ENCODE measurements at places on chromosomes 1 and 21.

DNA sequence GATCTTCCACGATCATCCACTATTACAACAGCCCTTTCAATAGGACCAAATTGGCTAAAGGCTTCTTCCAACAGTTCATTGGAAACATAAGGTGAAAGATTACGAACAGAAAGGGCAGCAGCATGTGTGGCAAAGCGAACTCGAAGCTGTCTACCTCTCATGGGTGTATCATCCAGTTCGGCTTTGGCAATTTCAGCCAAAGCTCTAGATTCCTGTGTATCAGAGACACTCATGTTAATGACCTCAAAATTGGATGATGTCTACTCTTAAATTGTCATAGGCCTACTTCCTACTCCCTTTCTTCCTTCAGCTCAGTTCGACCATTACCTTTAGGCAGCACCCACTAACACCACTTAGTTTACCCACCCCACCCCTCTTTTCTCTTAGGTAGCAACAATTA lies 2.2 kb downstream of the SFPQ start:
- no peak for DNase-seq

DNA sequence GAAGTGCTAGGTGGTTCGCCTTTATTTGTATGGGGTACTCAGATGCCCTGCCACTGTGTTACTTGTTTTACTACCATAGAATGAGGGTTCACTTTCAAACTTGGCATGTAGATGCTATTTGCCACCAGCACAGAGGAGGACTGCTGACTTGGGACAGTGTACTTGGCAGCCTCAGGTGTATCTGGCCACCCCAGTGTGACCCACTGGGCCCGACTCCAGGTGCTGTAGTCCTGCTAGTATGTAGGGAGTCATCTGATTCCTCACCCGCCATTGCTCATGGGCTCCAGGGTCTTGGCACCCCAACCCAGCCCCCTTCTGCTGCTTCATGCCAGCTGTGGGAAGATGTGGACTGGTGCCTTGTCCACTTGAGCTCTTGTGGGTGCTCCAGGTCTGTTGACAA lies 40.0 kb downstream of the ZNF678 start:
- no peak for DNase-seq

DNA sequence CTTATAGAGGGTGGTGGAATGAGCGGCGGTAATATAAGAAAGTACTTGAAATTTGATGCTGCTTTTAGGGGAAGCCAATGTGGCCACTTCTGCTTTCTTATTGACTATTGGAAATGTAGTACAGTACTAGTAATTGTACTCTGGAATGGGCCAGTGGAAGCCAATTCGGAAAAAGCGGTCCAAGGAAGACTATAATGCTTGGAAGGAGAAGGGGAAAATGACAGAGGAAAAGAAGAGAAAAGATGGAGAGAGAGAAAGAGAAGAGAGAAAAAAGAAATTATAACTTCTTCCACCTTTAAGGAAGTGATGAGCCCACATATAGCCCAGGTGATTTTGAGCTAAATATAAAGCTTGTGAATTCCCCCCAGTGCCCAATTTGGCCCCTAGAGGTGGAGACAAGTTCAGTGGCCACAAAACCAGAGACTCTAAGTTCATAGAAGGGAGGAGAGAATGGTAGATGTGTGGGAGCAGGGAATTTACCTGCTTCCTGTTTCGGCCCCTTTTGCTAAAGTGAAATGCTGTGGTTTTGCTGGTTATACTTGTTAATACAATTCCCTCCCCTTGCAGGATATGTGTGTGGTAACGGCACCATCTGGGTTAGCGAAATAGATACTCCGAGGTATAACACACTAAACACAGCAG lies 35.7 kb upstream of the DUSP10 start:
- no peak for DNase-seq

DNA sequence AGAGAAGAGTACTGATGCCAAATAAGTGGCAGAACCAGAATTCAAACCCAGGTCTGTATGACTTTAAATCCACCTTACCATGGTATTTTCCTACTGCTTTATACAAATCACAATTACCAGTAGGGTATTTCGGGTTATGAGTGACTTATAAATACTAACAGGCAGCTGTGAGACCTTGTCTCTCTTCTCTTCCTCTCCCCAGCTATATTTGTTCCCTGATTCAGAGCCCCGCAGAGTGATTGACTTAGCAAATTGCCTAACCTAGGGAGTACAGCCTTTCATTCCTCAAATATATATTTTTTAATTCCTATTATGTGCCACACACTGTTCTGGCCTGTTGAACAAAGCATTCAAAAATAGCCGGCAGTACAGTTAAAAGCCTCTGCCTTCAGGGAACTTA lies 168.0 kb downstream of the CLEC20A start:
- DNase-seq, result no peak

DNA sequence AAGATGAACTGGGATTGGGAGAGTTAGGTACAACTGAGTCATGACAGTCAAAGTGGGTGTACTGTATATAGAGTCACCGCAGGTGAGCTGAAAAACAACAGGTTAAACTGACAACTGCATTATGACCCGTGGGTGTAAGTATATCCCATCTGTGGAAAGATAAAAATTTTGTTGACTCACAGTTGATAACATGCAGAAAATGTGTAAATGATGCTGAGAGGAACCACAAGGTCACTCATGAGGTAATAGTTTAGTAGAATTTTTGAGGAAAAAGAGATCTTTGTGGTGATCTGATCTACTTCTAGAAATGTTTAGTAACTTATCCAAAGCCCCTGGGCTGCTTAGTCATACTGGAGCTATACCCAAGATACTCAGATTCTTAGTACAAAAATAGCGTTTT lies 838 bp downstream of the OR2C3 start:
- DNase-seq, result no peak

GRCh38 chr1:84442256-84442655 lies 36.8 kb upstream of the RPF1 start:
- DNase-seq, result peak; percentile 88

- no peak for DNase-seq
Measured at GRCh38 chr1:32639489-32640075, 10.8 kb downstream of the ZBTB8OS start.

DNA sequence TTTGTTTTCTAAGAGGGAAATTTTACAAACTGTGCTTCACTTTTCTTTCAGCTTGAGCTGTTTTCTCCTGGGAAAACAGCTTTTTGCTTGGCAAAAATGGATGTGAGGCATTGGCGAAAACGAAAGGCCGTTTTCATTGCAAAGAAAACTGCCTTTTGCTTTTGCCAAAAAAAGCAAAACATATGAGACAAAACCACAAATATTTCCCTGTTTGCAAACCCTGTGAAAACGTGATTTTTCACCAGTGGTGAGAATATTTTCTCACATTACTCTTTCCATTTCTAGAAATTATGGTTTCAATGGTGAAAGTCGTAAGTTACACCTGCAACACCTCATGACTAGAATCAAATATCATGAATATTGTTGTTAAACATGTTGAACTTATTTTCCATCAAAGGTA lies 74.0 kb upstream of the ZBTB18 start:
- DNase-seq, result no peak
